ENCODE measurements at places on chromosomes 1 and 21. TPM values are rescaled to one million over a fixed set of nuclear protein-coding genes. Genes with fewer than 3 reads are reported as not detected.
A peak's percentile ranks its signal among the peaks of the same experiment; 100 is the strongest.

GRCh38 chr1:107460035-107460434 is 319.2 kb downstream of the NTNG1 start:
- H3K4me1 ChIP-seq, result peaks cover 6% of the 10 kb centered on the region
- no peaks in the 10 kb centered on the region for H3K36me3 ChIP-seq
- DNase-seq, result no peak
- no peak overlapping the region for H3K27ac ChIP-seq
- H3K4me3 ChIP-seq, result no peak overlapping the region

DNA sequence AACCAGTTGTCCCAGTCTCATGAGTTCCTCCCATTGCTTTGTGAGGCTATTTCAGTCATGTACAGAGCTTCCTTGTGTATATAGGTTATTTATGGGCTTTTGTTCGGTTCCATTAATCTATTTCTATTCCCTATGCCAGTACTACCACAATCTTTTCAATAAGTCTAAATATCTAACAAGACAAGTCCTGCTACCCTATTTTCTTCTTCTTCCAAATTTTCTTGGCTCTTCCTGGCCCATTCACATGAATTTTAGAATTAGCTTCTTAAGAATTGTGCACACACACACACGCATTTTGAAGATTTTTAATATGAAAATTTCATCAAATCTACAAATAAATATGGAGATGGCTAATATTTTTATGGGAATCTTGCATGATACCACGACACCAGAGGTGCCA is 33.8 kb upstream of the ATF3 start:
- no peaks in the 10 kb centered on the region for H3K36me3 ChIP-seq
- H3K27ac ChIP-seq, result no peak overlapping the region
- H3K27me3 ChIP-seq, result no peaks in the 10 kb centered on the region
- no peak for DNase-seq
- no peaks in the 10 kb centered on the region for H3K4me1 ChIP-seq

The DNASE2B gene
- not detected for total RNA-seq

GRCh38 chr1:52842643-52843310 is at the start of gene ZYG11A:
Gene ZYG11A (plus strand): TSS chr1:52842760. CDS start chr1:52842884, 124 bp downstream.
- H3K36me3 ChIP-seq, result no peaks in the 10 kb centered on the region
- peak; percentile 82 for DNase-seq
- peak within 1 kb of the TSS; percentile 66 for H3K4me3 ChIP-seq
- H3K27ac ChIP-seq, result no peak within 1 kb of the TSS
- H3K27me3 ChIP-seq, result peaks cover 5% of the 10 kb centered on the region

The MEGF6 gene
- 198 TPM for total RNA-seq

DNA sequence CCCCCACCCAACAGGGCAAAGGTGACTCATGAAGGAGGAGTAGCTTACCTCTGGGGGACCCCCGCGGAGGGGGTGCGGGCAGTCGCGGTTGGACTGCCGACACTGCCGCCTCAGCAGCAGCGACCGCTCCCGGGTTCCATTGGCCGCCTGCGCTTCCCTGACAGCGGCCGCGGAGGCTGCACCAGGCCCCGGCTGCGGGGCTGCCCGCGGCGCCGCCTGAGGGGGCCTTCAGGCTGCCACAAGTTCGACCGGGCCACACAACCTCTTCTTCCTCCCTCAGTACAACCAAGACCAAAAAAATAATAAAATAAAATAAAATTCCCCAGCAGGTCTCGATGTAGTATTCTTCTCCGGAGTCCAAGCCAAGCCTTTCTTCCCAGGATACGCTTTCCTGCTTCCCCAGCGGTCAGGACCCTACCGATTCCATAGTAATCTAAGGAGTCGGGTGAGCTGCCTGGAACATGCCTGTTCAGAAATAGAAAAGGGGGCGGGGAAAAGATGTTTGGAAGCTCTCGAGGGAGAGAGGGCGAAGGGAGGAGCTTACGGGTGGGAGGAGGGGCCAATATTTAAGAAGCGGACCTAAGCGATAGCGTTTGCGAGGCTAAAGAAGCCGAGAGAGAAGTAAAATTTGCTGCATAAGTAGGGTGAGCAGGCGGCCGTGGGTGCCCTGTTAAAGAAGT is at the start of gene PI4KB:
PI4KB (minus strand) TSS at position 194 of the 680 bp plus-strand sequence. CDS start 10,935 bp downstream, outside the sequence.
- peak within 1 kb of the TSS; percentile 97 for H3K4me3 ChIP-seq
- H3K36me3 ChIP-seq, result peaks cover 10% of the 10 kb centered on the region

The OR2L2 gene
- total RNA-seq, result not detected

The CLEC20A gene
- total RNA-seq, result not detected

DNA sequence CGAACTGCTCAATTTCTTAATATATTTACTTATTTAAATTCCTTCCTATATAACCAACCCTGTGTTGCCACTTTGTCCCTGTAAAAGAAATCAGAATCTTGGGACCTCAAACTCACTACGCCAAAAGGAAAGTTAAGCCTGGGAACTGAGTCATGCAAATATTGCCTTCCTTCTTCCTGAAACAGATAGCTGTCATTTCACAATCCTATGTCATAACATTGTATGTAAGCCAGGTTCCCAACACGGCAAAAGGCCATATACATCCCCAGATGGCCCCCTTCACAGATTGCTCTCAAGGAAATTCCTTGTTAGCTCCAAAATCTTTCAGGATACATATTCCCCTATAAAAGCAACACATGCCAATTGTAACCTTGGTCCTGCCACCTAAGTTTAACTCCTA is 39.7 kb downstream of the C21orf91 start:
- peaks cover 24% of the 10 kb centered on the region for H3K36me3 ChIP-seq
- H3K4me3 ChIP-seq, result no peak overlapping the region
- H3K27ac ChIP-seq, result no peak overlapping the region
- peaks cover 2% of the 10 kb centered on the region for H3K4me1 ChIP-seq
- H3K27me3 ChIP-seq, result peaks cover 2% of the 10 kb centered on the region
- DNase-seq, result no peak

- H3K27ac ChIP-seq, result no peak overlapping the region
- no peaks in the 10 kb centered on the region for H3K27me3 ChIP-seq
- H3K36me3 ChIP-seq, result peaks cover 3% of the 10 kb centered on the region
- H3K4me3 ChIP-seq, result no peak overlapping the region
These were observed 18.2 kb upstream of the MSTO1 start for GRCh38 chr1:155591770-155592169.

The AMY1B gene
- not detected for total RNA-seq

DNA sequence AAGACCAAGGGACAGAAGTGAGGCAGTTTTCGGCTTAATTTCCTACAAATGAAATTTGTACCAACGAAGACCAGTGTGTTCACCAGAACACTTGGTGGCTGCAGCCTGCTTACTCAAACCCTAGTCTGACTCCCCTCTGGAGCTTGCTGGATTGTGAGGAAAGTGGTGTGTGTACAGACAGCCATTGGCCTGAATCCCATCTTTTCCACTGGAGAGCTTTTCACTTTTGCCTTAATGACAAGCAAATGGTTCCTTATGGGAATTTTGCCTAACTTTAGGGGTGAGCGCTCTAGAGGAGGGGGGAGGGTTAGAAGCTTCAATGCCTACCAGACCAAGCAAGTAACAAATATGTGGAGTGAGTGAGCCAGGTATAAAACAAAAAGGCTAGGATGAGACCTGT is 17.3 kb downstream of the METTL13 start:
- peaks cover 23% of the 10 kb centered on the region for H3K36me3 ChIP-seq
- no peak for DNase-seq
- H3K4me3 ChIP-seq, result no peak overlapping the region
- H3K4me1 ChIP-seq, result peaks cover 21% of the 10 kb centered on the region
- peak overlapping the region; percentile 62 for H3K27ac ChIP-seq

- H3K27me3 ChIP-seq, result no peaks in the 10 kb centered on the region
- no peak overlapping the region for H3K4me3 ChIP-seq
- no peaks in the 10 kb centered on the region for H3K4me1 ChIP-seq
- no peak for DNase-seq
These were observed 152.5 kb upstream of the KCND3 start for GRCh38 chr1:112141923-112142322.

- no peaks in the 10 kb centered on the region for H3K36me3 ChIP-seq
- peaks cover 17% of the 10 kb centered on the region for H3K4me1 ChIP-seq
- DNase-seq, result no peak
- H3K4me3 ChIP-seq, result no peak overlapping the region
- peaks cover 5% of the 10 kb centered on the region for H3K27me3 ChIP-seq
- no peak overlapping the region for H3K27ac ChIP-seq
These were observed 89.0 kb upstream of the BCAR3 start for GRCh38 chr1:93770640-93771039.

DNA sequence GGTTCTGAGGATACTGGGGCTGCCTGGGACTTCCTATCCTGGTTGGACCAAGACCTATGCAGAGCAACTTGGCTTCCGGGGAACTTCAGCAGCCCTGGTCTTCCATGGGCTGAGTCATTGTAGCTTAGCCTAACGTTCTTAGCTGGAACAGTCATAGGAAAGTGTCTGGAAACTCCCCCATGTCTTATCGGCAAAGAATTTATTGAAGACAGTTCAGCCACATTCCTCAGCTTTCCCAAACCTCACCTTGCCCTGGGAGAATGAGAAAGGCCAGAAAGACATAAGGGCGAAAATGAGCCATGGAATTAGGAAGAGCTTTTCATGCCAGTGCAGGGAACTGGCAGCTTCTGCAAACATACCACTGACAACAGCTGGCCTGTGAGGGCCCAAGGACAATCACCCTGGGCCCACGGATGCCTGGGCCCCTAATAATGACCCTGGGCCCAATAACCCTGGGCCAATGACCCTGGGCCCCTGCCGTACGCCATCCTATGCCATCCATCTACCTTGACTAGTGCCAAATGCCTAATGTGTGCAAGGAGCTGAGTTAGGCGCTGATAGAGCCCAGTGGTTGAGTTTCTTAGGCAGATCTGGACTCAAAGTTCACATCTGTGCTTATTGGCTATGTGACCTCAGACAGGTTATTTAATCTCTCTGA is 114.4 kb upstream of the GADD45A start:
- no peak overlapping the region for H3K27ac ChIP-seq
- no peak for DNase-seq
- no peak overlapping the region for H3K4me3 ChIP-seq
- H3K4me1 ChIP-seq, result no peaks in the 10 kb centered on the region

GRCh38 chr1:208238710-208239472 is 5.3 kb downstream of the PLXNA2 start:
- H3K27ac ChIP-seq, result no peak overlapping the region
- H3K27me3 ChIP-seq, result peaks cover 11% of the 10 kb centered on the region
- peaks cover 63% of the 10 kb centered on the region for H3K4me1 ChIP-seq
- H3K4me3 ChIP-seq, result no peak overlapping the region

The XCL1 gene
- not detected for total RNA-seq

The C1orf210 gene
- total RNA-seq, result not detected

The PTPRU gene
- 19.0 TPM for total RNA-seq

All from endothelial cell (in vitro differentiated cells).